ENCODE measurements at places on chromosomes 6 and 20.

GRCh38 chr6:56499095-56499494, 143.6 kb downstream of the DST start:
- no peak for DNase-seq

DNA sequence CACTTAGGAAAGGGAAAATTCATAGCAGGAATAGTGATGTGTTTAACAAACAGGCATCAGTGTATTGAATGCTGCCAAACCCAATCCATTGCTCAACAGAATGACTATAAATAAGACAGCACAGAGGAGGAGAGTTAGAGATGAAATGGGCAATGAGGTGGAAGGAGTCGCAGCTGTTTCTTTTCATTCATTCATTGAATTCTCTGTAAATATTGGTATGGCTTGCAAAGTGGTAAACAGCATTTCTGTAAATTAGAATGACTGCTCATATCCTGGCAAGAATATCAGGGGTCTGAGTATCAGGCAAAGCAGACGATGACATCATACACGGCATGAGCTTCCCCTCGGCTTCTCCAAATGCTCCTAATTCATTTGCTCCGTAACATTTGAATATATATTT, 703.6 kb upstream of the SLC35B3 start:
- no peak for DNase-seq

DNA sequence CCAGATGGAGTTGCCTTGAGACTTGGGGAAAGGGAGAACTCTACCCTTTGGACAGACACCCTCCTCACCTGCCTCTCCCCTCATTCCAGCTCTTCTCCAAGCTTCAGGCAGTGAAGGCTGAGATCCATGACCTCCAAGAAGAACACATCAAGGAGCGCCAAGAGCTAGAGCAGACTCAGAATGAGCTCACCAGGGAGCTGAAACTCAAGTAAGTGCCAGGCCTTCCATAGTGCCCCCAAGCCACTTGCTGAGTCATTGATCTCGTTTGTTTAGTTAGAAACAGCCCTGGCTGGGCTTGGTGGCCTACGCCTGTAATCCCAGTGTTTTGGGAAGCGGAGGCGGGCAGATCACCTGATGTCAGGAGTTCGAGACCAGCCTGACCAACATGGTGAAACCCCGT, 39.2 kb downstream of the KIF3B start:
- no peak for DNase-seq

- DNase-seq: no peak
Measured at GRCh38 chr6:13733178-13733887, 21.7 kb upstream of the RANBP9 start.

- no peak for DNase-seq
Measured at GRCh38 chr20:16209357-16209756, 363.9 kb downstream of the KIF16B start.

DNA sequence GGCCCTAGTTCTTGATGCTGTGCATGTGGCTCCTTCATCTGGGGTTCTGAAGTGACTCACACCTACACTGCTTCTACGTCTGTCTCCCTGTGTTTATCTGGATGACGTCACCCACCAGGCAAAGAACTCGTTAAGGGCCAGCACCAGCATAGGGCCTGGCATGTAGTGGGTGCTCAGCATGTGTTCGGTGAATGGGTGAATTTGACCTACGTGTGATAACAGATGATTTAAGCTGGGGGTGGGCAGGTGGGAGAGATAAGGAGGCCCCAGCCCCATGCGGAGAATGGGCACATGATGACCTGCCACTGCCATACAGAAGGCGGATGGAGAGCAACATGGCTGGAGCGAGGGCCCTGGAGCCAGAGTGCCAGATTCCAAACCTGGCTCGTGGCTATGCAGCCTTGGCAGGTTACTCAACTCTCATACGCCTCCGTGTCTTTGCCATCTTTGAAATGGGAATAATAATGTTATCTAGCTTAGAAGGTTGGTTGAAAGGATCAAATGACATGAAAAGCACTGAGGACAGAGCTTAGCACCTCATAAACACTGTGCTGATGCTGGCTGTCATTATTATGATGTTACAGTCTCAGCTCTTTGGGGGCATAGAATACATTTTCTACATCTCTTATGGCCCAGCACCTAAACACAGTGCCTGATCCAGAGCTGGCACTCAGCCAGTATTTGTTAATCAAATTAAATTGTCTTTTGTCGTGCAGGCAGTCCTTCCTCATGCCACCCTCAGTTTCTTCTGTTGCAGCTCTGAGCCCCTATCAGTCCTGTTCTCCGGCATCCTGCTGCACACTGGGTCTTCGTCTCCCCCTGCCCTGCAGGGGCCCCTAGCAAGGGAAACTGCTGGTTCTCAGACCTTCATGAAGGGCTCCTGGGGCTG, 39.6 kb downstream of the VEGFA start:
- DNase-seq: no peak

- DNase-seq: no peak
Measured at GRCh38 chr6:41451515-41452163, 94.5 kb upstream of the FOXP4 start.

DNA sequence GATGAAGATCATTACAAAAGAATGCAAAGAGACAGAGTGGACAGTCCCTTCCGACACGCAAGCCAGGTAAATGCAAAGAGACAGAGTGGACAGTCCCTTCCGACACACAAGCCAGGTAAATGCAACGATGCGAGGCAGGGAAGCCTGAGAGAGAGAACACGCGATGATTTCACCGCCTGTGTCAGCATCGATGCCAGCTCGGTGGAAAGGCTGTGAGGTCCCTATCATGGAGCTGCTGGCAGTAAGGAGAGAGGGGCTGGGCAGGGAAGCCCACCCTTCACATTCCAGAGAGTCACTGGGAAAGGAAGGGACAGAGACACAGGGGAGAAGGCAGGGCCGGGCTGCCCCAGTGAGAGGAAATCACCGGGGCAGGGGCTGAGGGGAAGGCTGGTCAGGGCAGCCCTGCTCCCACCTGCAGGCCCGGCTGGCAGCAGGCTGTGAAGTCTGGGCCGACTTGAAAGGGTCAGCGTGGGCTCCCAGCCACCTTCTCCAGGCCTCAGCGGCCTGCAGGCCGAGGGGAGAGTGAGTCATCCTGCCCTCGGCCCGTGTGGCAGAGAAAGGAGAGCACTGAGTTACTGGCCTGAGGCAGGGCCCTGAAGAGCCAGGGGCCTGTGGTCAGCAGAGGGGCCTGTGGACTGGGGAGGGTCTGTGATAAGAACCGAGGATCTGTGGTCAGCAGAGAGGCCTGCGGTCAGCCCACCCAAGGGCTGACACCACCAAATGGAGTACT, 80.4 kb downstream of the DACT2 start:
- no peak for DNase-seq

- no peak for DNase-seq
Measured at GRCh38 chr20:62411479-62412193, 4.6 kb upstream of the CABLES2 start.

DNA sequence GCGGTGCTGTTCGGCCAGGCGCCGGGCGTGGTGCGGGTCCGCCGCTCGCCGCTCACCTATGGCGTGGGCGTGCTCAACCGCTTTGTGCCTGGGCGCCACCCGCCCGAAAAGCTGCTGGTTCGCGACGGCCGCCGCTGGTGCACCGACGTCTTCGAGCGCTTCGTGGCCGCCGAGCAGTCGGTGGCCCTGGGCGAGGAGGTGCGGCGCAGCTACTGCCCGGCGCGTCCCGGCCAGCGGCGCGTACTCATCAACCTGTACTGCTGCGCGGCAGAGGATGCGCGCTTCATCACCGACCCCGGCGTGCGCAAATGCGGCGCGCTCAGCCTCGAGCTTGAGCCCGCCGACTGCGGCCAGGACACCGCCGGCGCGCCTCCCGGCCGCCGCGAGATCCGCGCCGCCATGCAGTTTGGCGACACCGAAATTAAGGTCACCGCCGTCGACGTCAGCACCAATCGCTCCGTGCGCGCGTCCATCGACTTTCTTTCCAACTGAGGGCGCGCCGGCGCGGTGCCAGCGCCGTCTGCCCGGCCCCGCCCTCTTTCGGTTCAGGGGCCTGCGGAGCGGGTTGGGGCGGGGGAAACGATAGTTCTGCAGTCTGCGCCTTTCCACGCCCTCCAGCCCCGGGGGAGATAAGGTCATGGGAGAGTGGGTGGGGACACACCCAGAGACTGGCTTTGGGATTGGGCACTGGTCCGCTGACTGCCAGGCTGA, 15.7 kb downstream of the ADISSP start:
- DNase-seq: peak; percentile 30

DNA sequence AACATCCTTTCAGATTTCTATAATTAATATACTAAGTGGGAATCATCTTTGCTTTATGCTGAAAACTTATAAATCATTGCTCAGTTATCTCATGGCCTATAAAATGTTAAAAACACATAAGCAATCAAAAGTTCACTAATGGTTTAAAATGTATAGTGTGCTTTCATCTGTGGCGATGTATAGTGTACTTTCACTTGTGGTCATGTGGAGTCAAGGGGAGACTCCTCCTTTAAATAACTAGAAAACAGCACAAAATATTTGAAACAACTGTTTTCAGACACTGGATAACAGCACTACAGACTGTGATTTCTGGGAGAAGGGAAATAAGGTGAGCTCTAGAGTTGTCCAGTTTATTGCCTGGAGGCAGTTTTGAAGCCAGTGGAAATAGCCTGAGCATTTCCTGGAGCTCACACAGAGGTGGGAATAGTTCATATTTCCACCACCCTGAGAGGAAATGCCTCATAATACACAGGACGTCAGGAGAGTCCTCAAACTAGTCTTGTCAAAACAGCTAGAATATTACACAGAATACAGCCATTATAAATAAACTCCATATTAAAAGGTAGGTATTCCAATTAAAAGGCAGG, 89.4 kb downstream of the CEP162 start:
- no peak for DNase-seq

All from T-helper 1 cell (primary cell).